IMR-90 (cell line): ENCODE measurements at places on chromosomes 11 and 22. TPM values are rescaled to one million over a fixed set of nuclear protein-coding genes. Genes with fewer than 3 reads are reported as not detected.
A peak's percentile ranks its signal among the peaks of the same experiment; 100 is the strongest.

The SCO2 gene
- 1.8 and 1.9 TPM in 2 replicates for polyA plus RNA-seq

DNA sequence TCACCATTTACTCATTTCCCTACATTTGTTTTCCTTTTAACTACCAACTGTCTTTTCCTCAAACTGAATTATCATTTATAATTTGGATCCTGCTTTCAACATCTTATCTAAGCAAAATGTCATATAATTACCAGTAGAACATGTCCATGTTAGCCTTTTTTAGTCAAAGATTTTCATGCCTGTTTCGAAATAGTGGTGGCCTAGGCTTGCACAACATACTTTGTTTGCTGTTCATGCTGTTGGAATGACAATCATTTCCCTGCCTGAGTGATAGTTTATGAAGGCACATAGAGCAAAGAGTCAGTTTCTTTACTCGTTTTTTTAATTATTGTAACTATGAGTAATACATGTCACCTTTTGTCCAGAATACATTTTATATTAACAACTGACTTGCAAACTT, 144.3 kb upstream of the ANO3 start:
- no peak overlapping the region for H3K4me3 ChIP-seq
- H3K27me3 ChIP-seq = no peaks in the 10 kb centered on the region
- H3K36me3 ChIP-seq = no peaks in the 10 kb centered on the region
- peak overlapping the region; percentile 73; the same call in 1 of the 2 replicates for H3K27ac ChIP-seq
- DNase-seq = peak; percentile 82

- H3K27ac ChIP-seq = peak overlapping the region; percentile 20
- no peaks in the 10 kb centered on the region for H3K27me3 ChIP-seq
- H3K4me1 ChIP-seq = no peaks in the 10 kb centered on the region; the same call in 1 of the 2 replicates
- peaks cover 4% of the 10 kb centered on the region; the same call in 1 of the 2 replicates for H3K36me3 ChIP-seq
- H3K4me3 ChIP-seq = peak overlapping the region; percentile 65
- DNase-seq = peak; percentile 30
Observed at GRCh38 chr11:43681401-43681942, 934 bp downstream of the HSD17B12 start.

DNA sequence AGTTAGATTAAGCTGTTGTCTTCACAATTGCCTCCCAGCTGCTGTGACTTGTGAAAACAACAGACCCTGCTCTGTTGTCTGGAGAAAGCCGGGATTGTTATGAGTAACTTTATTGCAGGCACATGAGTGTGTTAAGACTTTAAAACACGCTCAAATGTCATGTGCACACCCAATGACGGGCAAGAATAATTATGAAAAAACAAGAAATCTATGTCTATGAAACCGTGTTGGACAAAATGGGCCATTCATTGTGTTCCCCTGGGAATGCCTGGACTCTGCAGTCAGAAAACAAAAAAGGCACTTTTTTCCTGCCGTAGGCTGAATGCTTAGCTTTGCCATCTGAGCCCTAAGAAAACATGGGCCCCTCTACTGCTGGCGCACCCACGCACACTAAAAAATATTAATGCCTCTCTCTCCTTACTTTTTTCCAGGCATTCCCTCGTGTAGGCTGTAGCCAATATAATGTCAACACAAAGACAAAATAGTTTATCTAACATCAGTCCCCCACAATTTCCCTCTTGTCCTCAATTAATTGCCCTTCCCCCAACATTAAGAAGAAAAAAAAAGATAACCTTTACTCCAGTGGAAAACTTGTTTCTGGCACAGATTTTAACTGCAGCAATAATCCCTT, 207.9 kb downstream of the SOX6 start:
- H3K36me3 ChIP-seq = no peaks in the 10 kb centered on the region
- H3K27ac ChIP-seq = no peak overlapping the region
- H3K4me3 ChIP-seq = no peak overlapping the region
- no peak for DNase-seq

- H3K36me3 ChIP-seq = no peaks in the 10 kb centered on the region
- H3K4me3 ChIP-seq = no peak overlapping the region
- H3K27ac ChIP-seq = no peak overlapping the region
- 0 out of 2 replicates have a peak, but pooled peaks cover 2% of the 10 kb centered on the region for H3K4me1 ChIP-seq
Observed at GRCh38 chr11:131194726-131195125, 175.7 kb upstream of the NTM start.

DNA sequence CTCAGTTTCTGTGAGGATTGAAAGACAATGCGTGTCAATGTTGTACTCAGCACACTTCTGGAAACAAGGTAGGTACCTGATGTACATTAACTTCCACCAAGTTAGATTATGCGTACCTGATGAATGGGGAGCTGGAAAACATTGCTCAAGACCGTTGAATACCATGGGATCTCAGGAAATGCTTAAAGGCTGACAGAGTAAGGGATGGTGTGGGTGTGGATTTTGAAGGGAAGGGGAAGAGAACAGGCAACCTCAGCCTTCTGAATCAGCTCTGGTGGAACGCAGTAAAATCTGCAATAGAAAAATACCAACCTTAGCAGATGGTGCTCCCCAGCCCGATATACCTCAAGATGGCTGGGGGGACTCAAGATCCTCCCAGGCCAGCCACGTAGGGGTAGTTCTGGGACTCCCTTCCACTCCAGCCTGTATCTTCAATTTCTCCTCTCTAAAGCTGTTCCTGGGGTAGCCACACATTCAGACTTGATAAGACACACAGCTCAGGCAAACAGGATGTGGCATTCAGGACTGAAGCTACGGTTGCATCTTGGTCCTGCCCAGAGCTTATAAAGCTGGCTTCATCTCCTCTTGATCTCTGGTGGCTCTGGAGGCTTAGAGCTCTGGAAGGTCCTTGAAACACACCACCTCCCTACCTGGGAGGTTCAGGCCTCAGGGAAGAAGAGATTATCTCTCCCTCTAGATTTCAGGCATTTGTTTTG, 111.8 kb downstream of the CTNND1 start:
- H3K36me3 ChIP-seq = no peaks in the 10 kb centered on the region
- no peaks in the 10 kb centered on the region; the same call in 1 of the 2 replicates for H3K4me1 ChIP-seq
- no peak overlapping the region for H3K27ac ChIP-seq
- H3K27me3 ChIP-seq = no peaks in the 10 kb centered on the region
- DNase-seq = peak; percentile 18

GRCh38 chr22:50360578-50360977, 17.5 kb downstream of the PPP6R2 start:
- H3K4me3 ChIP-seq = no peak overlapping the region
- DNase-seq = no peak
- H3K27ac ChIP-seq = no peak overlapping the region
- no peaks in the 10 kb centered on the region for H3K27me3 ChIP-seq
- H3K36me3 ChIP-seq = peaks cover 25% of the 10 kb centered on the region

The RIMBP3C gene
- 0.05 and 0.10 TPM in 2 replicates for polyA plus RNA-seq
